Glomerular endothelial cell (primary cell): ENCODE measurements at places on chromosomes 2 and 18.
A peak's percentile ranks its signal among the peaks of the same experiment; 100 is the strongest.

DNA sequence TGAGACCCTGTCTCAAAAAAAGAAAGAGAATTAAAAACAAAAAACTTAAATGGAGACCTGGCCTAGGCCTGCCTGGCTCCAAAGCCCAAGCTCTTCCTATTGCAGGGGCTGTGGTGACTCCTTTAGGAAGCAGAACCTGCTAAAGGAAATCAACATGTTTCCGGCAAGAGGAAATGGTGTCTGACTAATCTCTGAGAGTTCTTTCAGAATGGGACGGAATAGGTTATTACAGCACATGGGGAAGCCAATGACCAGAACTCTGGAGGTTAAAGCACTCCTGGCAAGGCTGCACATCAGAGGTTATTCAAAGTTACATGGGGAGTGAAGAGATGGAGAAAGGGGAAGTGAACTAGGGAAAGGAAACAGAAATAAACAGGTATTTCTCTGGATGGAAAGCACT is 21.4 kb downstream of the KIF3C start:
- DNase-seq, result peak; percentile 90

- DNase-seq, result no peak
Measured at GRCh38 chr2:235045336-235045972, 93.6 kb downstream of the SH3BP4 start.

- no peak for DNase-seq
Measured at GRCh38 chr2:144162652-144163051, 357.3 kb downstream of the ZEB2 start.

DNA sequence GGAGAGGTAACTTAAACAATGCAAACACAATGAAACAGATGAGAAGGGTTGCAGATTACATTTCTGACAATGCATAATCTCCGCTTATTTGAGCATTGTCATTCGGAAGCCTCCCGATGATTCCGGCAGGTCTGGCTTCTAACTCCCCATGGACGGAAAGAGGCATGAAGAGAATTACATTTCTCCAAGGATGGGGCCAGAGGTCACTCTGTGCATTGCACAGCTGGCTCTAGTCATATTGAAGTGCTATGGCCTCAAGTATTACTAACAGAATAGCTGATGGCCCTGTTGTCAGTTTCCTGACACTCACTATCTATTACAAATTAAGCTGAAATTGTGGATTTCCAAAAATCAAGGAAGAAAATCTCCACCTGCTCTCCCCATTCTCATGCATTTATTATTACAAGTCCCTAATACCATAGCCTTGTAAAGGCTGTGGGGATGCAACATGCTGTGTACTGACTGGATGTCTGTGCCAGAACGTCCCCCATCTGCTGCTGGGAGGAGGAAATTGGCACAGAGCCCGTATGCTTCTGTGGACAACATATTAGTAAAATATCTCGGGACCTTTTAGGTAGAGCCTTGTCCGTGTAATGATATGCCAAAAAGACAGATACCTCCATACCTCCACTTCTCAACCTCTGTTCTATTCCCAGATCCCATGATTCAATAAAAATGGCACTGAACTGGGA is 168.1 kb downstream of the SETBP1 start:
- DNase-seq, result no peak

DNA sequence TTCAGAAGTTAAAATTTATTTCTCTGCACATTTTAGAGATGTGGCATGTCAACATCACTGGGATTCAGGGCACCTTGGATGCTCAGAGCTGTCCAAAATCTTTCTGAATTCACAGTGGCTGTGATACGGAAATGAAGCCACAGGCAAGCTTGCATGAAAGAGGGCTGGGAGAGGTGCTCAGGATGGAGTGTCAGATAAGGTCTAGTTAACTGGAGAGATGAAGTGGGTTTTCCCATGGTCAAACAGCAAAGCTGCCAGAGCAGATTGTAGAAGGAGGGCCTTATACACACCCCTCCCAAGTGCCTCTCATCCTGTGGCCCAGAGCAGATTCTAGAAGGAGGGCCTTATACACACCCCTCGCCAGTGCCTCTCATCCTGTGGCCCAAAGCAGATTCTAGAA is 286.8 kb upstream of the PXDN start:
- no peak for DNase-seq

DNA sequence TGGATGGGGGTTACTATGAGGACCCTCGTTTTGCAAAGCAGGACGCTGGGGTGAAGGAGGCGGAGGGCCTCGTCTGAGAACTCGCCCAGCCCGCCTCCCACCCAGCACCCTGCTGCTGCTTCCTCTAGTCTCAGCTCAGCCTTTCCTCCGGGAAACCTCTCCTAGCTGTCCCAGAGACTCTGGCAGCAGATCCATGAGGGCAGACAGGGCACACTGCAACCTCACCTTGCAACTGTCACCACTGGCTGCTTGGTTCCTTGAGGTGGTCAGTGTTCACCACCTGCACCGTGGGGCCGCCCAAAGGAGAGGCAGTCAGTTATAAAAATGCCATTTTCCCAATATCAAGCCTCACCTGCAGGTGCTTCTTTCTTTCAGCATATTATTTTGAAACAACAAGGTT is 45.6 kb downstream of the PARD6G start:
- DNase-seq, result no peak

DNA sequence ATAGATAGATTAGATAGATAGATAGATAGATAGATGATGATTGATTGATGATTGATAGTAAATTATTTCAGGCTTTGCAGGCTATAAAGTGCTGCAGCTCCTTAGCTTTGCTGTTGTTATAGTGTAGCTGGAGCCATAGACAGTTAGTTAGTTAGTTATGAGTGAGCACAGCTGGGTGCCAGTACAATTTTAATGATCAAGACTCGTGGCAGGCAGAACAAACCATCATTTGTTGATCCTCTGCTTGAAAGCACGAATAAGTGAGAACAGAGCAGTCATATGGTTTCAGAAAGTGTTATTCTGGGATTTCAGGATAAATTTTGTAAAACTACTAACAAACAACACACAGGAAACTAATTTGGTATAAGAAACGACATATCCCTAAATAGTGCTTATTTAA is 53.9 kb downstream of the THOC1 start:
- DNase-seq, result no peak

- DNase-seq, result no peak
Measured at GRCh38 chr2:191217580-191217979, 27.6 kb upstream of the MYO1B start.

DNA sequence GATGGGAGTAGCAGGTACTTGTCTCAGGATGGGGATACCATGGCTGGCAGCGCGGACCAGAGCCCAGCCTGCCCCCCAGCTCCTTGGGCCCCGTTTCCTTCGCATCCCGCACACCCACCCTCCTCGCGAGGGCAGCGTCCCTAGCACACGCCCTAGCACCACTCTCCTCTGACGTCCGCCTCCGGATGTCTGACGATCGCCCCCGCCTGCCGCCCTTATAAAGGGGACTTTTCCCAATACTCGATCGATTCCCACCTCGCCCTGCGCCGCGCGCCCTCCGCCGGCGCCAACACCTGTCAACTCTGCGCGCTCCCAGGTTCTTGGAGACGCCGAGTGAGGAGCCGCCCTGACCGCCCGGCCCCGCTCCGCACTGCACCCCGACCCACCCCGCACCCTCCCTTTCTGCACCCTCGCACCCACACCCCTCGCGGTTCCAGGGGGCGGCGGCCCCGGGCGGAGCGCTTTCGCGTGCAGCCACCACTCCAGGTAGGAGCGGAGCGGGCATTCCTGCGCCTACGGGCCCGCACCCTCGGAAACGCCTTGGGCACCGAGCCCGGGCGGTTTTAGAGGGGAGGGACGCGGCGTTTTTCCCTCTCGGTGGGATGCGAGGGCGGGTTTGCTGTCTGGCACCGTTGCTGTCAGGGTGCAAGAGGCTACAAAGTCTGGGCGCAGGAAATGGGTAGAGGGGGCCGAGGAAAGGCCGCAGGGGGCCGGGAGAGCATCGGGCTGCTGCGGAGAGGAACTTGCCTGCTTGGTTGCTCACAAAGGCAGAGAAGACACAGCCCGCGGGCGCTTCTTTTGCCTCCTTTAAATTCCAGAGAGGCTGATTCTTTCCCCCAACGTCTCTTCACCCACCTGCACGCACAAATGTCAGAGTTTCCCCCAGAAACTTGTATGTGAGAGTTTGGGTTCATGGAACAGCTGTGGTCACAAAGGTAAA is at the start of gene SLC5A7:
SLC5A7 (plus strand) TSS at position 247 of the 940 bp plus-strand sequence. CDS start 1,632 bp downstream, outside the sequence.
- no peak for DNase-seq

GRCh38 chr2:238706673-238707072 is 141.2 kb upstream of the TWIST2 start:
- DNase-seq, result no peak

GRCh38 chr2:95026471-95027368 is 1.2 kb downstream of the MAL start:
- DNase-seq, result no peak

DNA sequence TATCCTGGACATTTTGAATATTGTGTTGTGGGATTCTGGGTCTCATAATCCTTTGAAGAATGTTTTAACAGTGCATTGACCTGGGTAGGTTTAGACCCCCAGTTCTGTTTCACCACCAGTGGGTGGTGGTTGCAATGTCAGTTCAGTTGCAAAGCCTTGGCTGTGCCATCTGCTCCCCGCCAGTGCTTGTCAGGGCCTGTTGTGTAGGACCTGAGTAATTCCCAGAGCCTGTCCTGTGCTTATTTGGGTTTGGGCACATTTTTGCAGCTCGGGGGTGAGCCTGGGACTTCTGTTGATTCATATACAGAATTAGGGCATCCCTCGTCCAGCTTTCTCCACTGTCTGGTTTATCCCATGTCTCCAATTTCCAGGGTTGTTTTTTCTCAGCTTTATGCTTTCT is 24.8 kb downstream of the ATP9B start:
- no peak for DNase-seq

DNA sequence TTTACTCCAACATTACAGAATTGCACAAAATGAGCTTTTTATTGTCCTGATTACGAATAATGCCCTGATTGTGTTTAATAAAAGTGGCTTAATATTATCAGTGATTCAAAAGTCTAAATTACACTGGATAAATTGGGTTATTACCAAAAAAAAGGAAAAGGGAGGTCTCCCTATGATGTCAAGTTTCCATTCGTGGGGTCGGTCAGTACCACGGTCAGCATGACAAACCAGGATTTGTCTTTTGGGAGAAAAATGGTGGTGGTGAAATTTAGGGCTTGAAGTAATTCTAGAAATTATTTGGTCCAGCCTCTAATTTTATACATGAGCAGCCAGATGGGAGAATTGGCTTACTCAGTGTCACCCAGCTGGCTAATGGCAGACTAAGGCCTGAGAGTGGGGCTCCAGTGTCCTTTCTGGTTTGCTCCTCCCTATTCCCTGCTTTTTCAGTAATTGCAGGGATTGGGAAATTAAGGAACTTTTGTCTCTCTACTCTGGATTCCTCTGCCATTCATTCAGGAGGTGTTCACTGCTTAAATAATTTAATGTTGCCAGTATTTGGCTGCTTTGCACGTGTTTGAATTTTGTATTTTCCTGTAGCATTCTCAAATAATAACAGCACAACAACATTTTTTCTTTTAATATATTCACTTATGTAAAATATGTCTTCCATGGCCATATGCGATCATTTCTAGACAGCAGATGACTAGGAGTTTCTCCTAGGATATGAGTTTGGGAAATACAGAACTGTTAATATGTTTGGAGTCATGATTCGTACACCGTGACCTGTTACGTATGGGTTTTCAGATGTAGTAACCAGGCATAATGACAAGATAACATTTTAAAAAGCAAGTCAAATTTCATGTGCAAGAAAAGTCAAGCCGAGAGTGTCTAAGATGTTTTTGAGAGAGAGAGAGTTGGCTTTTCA is 128.9 kb upstream of the NOSTRIN start:
- DNase-seq, result no peak

GRCh38 chr18:7196421-7196820 is 34.5 kb upstream of the LRRC30 start:
- DNase-seq, result no peak

GRCh38 chr2:151833984-151834383 is 5.8 kb upstream of the ARL5A start:
- no peak for DNase-seq

DNA sequence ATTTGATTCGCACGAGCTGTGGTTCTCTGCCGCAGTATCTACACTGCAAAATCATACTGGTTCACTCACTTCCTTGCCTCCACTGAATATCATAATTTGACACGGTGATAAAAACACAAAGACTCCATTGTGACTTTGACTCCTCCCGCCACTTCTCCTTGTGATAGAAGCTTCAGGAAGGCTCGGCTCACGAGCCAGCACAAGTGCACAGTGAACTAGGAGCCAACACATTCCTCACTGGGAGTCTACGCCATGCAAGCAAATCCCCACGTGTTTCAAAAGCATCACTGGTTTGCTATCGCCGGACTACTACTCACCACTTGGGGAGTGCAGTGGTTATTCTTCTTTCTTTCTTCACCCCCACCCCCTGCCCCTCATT is 293.3 kb upstream of the PARD3B start:
- DNase-seq, result no peak

GRCh38 chr18:25962919-25963318 is 127.5 kb downstream of the SS18 start:
- no peak for DNase-seq

DNA sequence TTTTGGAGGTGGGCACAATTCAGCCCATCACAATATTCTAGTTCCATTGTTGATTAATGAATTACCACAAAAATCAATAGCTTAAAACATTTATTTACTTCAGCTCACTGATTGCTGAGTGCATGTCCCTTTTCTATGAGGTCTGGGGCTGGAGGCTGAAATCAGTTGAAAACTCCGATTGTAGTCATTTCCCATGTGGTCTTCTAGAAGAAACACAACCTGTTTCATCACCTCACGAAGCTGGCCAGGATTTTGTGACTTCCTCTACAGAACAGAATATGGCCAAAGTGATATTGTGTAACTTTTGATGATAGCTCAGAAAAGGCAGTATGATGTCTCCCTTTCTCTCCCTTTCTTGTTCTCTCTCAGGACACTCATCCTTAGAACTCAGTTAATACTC is 44.1 kb upstream of the CYRIA start:
- DNase-seq, result no peak

- DNase-seq, result no peak
Measured at GRCh38 chr2:42032224-42032620, 15.6 kb upstream of the PKDCC start.

DNA sequence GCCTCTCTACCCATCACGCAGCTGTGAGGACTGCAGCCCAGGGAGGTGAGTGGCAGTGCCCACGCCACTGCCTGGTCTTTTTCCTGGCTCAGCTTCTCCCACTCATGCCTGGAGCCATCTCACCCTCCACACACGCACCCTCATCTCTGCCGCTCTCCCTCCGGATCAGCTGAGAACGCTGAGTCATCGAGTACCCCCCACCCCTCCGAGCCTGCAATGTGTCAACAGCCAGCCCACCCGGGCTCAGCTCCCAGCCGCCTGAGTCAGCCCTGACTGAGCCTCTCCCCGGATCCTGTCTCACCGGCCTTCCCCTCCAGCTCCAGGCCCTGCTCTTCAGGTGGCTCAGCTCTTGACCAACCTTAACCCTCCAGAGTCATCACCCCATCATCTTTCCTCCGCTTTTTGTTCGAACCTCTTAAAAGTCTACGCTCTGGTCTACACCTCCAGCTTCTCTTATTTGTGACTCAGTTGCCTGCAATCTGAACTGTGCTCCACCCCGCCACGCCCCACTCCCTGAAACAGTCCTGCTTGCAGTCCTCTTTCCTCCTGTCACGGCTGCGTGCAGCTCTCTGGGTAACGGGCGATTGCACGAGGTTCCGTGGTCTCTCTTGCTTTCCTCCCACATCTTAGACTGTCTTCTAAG is 94.4 kb upstream of the ASAP2 start:
- no peak for DNase-seq

GRCh38 chr2:54598347-54599325 is 124.8 kb upstream of the EML6 start:
- no peak for DNase-seq
